Bladder microvascular endothelial cell (primary cell): ENCODE measurements at places on chromosomes 5 and 9. TPM values are rescaled to one million over a fixed set of nuclear protein-coding genes. Genes with fewer than 3 reads are reported as not detected.

SAXO1 gene
- under 0.01 TPM in 1 of 2 replicates, not detected in the other for total RNA-seq

AGTPBP1 gene
- 17.0 and 29.5 TPM in 2 replicates for total RNA-seq

AGXT2 gene
- total RNA-seq = not detected in 2 replicates

DIRAS2 gene
- total RNA-seq = 0.13 TPM in 1 of 2 replicates, not detected in the other

RNF183 gene
- total RNA-seq = not detected in 2 replicates
